Endodermal cell (in vitro differentiated cells): ENCODE measurements at places on chromosomes 13 and 19. TPM values are rescaled to one million over a fixed set of nuclear protein-coding genes. Genes with fewer than 3 reads are reported as not detected.

DNA sequence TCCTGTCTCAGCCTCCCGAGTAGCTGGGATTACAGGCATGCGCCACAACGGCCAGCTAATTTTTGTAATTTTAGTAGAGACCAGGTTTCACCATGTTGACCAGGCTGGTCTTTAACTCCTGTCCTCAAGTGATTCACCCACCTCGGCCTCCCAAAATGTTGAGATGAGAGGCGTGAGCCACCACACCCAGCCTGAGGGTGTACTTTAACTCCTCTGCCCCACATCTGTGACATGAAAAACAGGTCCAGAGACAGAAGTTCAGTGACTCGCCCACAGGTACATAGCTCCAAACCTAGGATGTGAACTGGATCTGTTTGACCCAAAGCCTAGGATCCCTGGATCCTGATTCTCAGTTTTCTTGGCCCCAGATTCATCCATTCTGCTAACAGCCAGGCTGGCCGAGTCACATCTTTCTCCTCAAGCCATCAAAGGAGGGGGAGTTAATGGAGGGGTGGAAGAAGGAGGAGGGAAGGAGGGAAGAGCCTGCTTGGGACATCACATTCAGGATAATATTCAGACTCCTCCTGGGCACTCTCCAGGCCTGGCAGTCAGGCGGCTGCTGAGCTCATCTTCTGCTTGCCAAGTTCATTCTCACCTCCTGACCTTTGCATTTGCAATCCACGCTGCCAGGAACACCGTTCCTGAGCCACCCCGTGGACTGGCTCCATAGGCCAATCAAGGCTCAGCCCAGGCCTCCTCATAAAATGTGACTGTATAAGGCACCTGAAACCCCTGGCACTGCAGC lies 3.1 kb downstream of the SPC24 start:
- peaks cover 13% of the 10 kb centered on the region for H3K36me3 ChIP-seq
- DNase-seq, result no peak
- H3K27me3 ChIP-seq, result no peaks in the 10 kb centered on the region
- no peaks in the 10 kb centered on the region for H3K4me1 ChIP-seq
- no peak overlapping the region for H3K4me3 ChIP-seq

- H3K27me3 ChIP-seq, result peaks cover 10% of the 10 kb centered on the region
- H3K4me3 ChIP-seq, result peak overlapping the region; percentile 59
- DNase-seq, result no peak
- H3K4me1 ChIP-seq, result no peaks in the 10 kb centered on the region
Measured at GRCh38 chr19:18418483-18419194, 559 bp upstream of the SSBP4 start.

- no peak for DNase-seq
- H3K4me1 ChIP-seq, result no peaks in the 10 kb centered on the region
- H3K4me3 ChIP-seq, result no peak overlapping the region
- no peaks in the 10 kb centered on the region for H3K36me3 ChIP-seq
Measured at GRCh38 chr13:109255141-109255856, 531.1 kb downstream of the IRS2 start.

- H3K36me3 ChIP-seq, result peaks cover 43% of the 10 kb centered on the region
- DNase-seq, result peak; percentile 82
- H3K27me3 ChIP-seq, result no peaks in the 10 kb centered on the region
- no peaks in the 10 kb centered on the region for H3K4me1 ChIP-seq
Measured at GRCh38 chr19:48975947-48976847, 11.1 kb downstream of the FTL start.

DNA sequence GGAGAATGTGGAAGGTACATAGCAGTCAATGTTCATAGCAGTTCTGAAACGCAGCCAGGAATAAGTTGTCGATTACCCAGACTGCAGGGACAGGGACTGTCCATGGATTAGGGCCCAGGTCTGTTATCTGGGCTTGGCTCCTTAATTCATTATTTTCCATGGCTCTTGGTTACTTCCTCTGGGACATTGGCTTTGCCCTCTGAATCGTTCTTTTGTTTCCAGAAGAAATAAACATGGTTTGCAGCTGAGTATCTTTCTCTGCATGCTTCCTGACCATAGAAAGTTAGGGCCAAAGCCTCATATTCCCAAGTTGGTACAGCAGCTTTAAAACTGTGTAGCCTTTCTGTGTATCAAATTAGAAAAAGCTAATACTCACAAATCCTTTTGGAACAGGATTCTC lies 121.7 kb upstream of the MAB21L1 start:
- H3K36me3 ChIP-seq, result no peaks in the 10 kb centered on the region
- no peak overlapping the region for H3K27ac ChIP-seq
- no peak for DNase-seq
- peaks cover 69% of the 10 kb centered on the region for H3K27me3 ChIP-seq
- H3K4me3 ChIP-seq, result no peak overlapping the region
- peaks cover 11% of the 10 kb centered on the region for H3K4me1 ChIP-seq

- no peak overlapping the region for H3K4me3 ChIP-seq
- no peaks in the 10 kb centered on the region for H3K27me3 ChIP-seq
- H3K27ac ChIP-seq, result no peak overlapping the region
- peaks cover 56% of the 10 kb centered on the region for H3K36me3 ChIP-seq
- DNase-seq, result no peak
- no peaks in the 10 kb centered on the region for H3K4me1 ChIP-seq
Measured at GRCh38 chr19:54121259-54121658, 5.7 kb downstream of the PRPF31 start.

- no peak for DNase-seq
- no peaks in the 10 kb centered on the region for H3K36me3 ChIP-seq
- peaks cover 16% of the 10 kb centered on the region for H3K27me3 ChIP-seq
- no peaks in the 10 kb centered on the region for H3K4me1 ChIP-seq
- no peak overlapping the region for H3K4me3 ChIP-seq
Measured at GRCh38 chr19:38369584-38369983, 4.8 kb upstream of the PSMD8 start.

Gene LRRC4B
- 5.4 to 7.0 TPM (median 6.7 TPM) in 3 replicates for total RNA-seq

Gene IGFL1
- not detected in 2 replicates for total RNA-seq
